Globus pallidus (tissue), 1 donor: ENCODE measurements at places on chromosomes 7 and 10.

GRCh38 chr10:43698156-43698555 lies 49.5 kb upstream of the ZNF32 start:
- DNase-seq, result no peak

DNA sequence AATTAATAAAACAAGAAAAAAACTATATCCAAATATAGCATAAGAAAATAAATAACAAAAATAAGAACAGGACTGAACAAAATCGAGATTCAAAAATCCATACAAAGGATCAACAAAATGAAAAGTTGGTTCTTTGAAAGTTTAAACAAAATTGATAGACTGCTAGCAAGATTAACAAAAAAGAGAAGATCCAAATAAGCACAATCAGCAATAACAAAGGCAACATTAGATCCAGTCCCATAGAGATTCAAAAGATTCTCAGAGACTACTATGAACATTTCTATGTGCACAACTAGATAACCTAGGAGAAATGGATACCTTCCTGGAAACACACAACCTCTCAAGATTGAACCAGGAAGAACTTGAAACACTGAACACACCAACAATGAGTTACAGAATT lies 534.6 kb downstream of the PCDH15 start:
- DNase-seq, result no peak

- no peak for DNase-seq
Observed at GRCh38 chr7:102849079-102849478, 63.7 kb upstream of the LRRC17 start.

GRCh38 chr10:28091913-28092312 lies 93.0 kb upstream of the ODAD2 start:
- no peak for DNase-seq

- DNase-seq, result peak; percentile 69
Observed at GRCh38 chr7:32164341-32164996, 94.3 kb upstream of the PDE1C start.

DNA sequence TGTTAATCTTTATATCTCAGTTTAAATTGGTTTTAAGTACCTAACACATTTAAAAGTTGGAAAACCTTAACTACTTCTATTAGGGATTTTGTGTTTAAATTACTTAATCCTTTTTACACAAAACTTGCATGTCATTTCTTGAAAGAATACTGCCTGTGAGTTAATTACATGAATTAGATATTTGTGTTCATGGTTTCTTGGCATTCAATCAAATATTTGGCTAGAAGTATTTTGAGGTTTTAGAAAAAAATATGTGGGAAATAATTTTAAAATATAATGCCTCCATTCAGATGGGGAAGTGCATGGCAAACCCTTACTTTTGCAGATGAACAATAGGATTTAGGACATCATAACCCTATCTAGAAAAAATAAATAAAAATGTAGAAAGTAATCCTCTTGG lies 186.5 kb upstream of the SEMA3E start:
- DNase-seq, result no peak

DNA sequence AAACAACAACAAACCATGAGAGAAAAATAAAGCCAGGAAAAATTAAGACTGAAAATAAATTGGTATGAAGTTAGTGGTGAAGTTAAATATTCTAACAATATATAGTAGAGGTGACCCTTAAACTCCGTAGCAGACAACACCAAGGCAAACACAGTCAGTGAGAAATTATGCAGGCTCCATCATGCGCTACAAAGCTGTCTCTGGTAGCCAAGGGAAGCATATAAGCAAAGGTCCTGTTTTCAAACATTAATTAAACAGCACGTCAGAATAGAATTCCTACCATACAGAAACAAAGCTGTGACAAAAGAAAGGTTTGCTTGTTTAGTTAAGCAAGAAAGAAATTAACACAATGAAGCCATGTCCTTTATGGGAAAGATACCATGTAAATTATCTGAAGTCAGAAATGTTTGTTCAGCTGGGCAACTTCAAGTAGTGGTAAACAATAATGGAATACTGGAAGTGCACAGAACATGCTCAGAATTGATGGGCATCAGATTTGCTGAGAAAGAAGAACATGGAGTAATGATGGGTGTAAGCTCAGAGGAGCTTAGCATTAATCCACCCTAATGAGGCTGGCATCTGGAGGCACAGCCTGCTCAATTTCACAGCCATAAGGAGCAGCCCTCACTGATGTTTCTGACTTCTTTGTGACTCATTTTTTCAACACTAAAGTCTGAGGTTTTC lies 75.7 kb downstream of the IGF2BP3 start:
- no peak for DNase-seq

DNA sequence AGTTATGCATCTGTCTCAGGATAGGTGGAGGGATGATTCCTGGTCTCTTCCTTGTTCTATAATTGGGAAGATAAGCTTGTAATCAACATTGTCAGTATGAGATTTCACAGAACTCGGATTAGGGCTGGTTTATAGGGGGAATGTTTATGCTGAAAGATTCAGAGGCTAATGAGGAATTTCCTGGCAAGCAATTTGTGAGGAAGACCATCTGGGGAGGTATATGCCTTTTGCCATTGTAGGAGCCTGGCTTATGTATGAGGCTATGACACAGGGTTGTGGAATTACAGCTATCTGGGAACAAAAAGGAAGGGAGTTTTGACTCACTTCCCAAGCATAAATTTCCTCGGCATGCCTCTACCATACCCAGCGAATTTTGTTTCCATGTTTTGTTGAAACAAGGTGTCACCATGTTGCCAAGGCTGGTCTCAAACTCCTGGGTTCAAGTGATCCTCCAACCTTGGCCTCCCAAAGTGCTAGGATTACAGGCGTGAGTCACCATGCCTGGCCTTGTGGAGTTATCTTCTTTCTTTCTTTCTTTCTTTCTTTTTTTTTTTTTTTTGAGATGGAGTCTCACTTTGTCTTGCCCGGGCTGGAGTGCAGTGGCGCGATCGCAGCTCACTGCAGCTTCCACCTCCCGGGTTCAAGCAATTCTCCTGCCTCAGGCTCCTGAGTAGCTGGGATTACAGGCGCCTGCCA lies 1.6 kb upstream of the COPS6 start:
- no peak for DNase-seq
